ENCODE measurements at places on chromosomes 12 and 14.
A peak's percentile ranks its signal among the peaks of the same experiment; 100 is the strongest.

DNA sequence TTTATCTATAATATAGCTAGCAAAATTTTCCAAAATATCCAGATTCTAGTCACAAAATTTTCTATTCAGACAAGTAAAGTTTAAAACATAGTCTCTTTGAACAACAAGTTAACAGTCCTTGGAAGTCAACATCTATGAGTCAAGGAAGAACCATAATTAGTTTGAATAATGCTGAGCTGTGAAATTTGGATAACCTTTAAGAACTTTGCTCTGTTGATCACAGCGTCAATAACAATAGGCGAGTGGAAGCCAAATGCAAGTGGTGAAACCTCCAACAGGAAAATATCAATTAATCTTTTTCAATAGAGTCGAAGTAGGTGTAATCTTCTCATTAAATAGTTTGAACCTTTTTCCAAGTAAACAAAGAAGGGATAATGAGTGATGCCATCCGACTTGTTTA, 466.6 kb downstream of the FOXG1 start:
- DNase-seq: no peak

- no peak for DNase-seq
These were observed 36.0 kb downstream of the MEG3 start for GRCh38 chr14:100861937-100862247.

GRCh38 chr14:96357216-96357615, 5.9 kb downstream of the ATG2B start:
- DNase-seq: no peak

DNA sequence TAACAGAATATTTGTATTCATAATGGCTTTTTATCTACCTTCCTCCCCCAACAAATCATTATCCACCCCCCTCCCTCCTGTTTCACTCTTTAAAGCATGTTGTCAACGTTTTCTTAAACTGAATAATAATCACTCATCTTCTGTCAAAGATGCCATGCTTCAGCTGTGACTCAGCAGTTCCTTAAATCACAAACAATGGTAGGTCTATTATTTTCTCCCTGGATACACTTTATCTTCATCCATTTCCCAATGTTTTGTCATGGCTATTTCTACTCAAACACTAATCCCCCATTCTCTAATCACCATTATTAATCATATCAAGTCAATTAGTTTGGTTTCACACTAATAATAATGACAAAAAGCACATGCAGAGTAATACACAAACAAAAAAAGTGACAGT, 6.5 kb downstream of the CLEC12B start:
- DNase-seq: no peak

GRCh38 chr14:61474015-61474414, 152.6 kb downstream of the PRKCH start:
- no peak for DNase-seq

GRCh38 chr12:63103494-63104131, 47.4 kb downstream of the AVPR1A start:
- DNase-seq: peak; percentile 8

DNA sequence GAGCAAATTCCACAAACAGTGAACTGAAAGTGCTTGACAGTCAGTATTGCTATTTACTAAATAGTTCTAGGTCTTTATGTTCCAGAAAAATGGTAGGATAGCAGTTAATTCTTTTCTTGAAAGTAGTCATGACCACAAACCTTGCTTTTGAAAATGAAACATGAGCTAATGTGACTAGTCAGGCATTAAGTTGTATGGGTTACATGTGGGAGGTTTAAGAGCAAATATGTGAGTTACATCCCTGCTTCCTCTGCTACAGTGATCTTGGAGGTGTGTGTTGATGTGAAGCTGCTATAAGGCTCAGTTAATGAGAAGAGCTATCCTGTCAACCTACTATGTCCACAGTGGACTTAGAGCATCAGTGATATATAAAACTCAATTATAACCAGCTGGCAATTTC, 741.6 kb downstream of the FSCB start:
- no peak for DNase-seq

- DNase-seq: no peak
These were observed 42.7 kb upstream of the CDKN3 start for GRCh38 chr14:54354096-54354495.

DNA sequence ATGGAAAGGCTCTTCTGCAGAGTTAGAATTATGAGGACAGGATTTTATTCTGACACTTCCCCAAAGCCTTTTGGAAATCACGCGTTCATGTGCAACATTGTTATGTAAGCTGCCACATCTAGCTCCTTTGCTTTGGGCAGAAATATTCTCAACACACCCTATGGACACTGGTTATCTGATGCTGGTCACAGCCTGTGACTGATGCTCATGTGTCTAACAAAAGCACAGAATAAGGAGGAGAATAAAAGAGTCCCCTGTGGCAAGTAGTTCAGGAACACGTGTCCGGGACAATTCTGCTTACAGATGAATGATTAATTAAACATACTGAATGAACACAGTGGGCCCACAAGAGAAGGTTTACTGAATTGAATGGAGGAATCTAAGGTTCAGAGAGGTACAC, 22.1 kb downstream of the FOXN3 start:
- DNase-seq: no peak

DNA sequence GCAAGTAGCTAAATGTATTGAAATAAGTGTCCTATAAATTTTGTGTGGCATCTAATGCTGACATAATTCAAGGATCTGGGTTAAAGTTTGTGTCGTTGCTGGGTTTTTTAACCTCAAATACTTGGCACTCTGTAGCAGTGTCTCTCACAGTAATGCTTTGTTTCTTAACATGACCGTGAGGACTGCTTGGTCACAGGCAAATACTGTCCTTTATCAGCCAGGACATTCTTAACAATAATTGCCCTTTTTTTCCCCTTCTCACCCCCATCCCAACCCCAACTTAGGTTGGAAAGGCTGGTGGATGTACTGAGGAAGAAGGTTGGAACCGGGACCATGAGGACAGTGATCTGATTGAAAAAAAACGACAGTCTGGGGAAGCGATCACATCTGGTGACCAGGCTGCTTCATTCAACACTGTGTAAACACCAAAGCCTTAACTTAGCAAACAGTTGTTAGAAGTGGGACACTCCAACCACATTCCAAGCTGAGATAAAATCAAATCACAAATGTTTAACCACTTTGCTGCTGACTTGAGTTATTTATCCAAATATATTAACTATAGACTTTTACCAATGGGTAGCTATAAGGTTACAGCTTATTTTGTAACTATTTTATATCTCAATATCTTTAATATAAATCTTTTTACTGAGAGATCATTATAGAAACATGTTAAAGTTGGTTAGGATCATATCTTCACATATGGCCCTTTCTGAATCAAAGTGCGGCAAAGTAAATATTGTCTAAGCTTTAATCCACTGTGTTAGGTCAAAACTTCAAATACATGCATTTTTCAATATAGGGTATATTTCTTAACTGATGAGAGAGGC, 48.2 kb downstream of the FOXA1 start:
- DNase-seq: peak; percentile 61

DNA sequence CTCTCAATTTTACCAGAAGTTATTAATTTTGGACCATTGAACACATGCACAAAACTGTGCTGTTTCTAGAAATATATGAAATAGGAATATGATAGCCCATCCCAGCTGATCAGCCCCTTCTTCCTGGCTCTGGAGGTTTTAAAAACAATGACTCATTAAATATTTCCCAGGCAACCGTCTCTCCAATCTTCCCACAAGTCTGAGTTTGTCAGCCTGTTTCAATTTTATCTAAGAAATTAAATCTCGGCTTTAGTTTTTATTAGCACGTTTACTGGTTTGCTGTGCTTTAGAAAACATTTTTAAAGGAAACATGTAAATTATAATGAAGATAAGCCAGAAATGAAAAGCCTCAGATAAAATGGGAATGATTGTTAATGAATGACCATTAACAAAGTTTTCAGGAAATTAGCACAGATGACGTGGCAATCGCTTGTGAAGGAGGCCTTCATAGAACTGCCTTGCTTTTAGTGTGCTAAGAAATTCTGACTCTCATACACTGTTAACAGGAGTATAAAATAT, 89.3 kb upstream of the RAP1B start:
- DNase-seq: no peak

- no peak for DNase-seq
These were observed 24.3 kb upstream of the TMEM106C start for GRCh38 chr12:47939009-47939601.

DNA sequence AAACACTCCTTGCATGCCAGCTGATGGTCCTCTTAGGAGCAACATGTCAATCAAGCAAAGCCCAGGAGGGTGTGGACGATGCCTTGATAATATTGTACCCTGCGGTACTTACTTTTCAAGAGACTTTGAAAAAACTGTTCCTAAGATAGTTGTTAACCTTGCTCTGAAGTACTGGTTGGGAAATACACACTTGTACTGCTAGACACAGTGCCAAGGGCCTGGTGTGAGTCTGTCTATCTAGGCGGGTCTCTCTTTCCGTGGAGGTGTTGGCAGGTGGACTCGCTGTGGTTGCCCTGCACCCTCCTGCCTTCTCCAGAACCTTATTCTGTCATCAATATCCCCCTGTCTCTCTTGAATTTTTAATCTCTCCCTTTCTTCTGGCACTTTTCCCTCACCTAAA, 189.4 kb downstream of the NRXN3 start:
- no peak for DNase-seq

DNA sequence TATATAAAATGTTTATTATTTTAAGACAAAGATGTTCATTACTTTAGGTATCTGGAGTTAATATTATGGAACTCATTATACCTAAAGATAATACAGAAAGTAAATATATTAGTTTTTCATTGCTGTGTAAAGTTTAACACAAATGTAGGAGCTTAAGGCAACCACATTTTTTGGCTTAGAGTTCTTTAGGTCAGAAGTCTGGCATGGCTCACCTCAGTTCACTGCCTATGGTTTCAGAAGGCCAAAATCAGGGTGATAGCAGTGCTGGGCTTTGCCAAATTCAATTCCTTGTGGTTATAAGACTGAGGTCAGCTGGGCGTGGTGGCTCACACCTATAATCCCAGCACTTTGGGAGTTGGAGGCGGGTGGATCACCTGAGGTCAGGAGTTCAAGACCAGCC, 35.5 kb upstream of the PRPF39 start:
- no peak for DNase-seq

GRCh38 chr12:1605129-1606020, 11.0 kb upstream of the FBXL14 start:
- DNase-seq: peak; percentile 74

GRCh38 chr12:39804898-39805297, 185.3 kb upstream of the ABCD2 start:
- no peak for DNase-seq

- DNase-seq: no peak
These were observed 207.4 kb downstream of the SYNE2 start for GRCh38 chr14:64060199-64060545.

DNA sequence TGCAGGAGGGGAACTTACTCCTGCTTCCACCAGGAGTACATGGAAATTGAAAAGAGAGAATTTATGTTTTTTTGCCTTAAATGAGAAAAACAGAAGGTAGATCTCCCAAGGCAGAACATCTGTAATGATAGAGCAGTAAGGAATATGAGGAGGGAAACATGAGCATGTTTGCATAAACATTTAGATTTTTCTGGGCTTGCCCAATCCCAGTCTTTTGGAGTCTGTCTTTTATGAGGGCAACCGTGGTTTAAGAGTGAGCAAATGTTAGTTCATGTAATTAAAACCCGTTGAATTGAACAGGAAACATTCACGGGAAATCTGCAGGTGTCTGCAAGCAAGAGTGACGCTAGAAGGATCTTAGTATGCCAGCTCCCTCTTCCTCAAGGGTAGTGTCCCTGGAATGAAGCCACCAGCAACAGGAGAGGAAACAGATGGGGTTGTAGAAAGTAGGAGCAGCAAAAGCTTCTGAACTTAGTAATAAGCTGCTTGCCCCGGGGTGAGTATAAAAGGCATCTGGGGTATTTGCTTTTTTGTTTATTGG, 79.3 kb downstream of the ARF6 start:
- peak; percentile 98 for DNase-seq

DNA sequence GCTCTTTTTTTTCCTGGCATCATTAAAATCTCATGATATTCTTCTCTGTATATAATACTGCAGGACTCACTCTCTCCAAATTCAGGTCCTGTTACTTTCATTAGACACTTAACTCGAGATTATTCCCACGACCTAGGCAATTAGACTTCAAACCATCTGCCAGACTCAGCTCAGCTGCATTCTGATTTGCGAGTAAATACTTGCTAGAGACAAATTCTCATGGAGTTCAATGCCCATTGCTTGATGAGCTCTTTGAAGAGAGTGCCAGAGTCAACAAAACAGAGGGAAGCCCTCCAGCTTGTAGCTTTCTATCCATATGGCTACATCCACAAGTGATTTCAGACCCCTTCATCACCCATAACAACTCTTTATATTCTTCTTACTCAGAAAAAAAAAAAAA, 88.3 kb downstream of the GTF2A1 start:
- no peak for DNase-seq

DNA sequence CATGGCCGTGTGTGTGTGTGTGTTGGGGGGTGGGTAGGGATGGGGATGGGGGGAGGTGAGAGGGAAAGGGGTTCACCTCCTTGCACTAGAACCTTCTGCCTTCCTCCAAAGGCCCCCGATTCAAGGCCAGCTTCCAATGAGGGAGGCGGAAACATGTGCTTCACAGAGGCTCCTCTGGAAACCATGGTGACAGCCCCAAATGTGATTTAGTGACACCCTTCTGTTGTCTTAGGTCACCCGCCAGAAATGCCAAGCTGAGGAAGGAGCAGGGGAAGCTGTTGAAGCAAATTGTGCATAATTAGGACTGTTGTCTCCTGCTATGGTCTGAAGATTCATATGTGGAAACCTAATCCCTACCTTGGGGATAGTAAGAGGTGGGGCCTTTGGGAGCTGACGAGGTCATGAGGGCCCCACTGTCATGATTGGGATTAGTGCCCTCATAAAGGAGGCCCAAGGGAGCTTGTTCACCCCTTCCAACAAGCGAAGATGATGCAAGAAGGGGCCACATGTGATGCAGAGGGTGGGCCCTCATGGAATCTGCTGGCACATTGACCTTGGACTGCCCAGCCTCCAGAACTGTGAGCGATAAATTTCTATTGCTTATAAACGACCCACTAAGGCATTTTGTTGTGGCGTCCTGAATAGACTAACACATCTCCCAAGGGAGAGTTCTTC, 95.2 kb downstream of the AACS start:
- DNase-seq: no peak

GRCh38 chr12:112000820-112001219, 12.1 kb downstream of the TMEM116 start:
- no peak for DNase-seq

GRCh38 chr14:99467336-99468078, 13.2 kb downstream of the SETD3 start:
- no peak for DNase-seq

GRCh38 chr12:91613223-91613779, 430.7 kb upstream of the DCN start:
- DNase-seq: no peak

- DNase-seq: no peak
These were observed 17.4 kb downstream of the RFC5 start for GRCh38 chr12:118033902-118034301.

- DNase-seq: no peak
These were observed 358.0 kb downstream of the ATP23 start for GRCh38 chr12:58299371-58299770.
